ENCODE measurements at places on chromosomes 13 and 19.

DNA sequence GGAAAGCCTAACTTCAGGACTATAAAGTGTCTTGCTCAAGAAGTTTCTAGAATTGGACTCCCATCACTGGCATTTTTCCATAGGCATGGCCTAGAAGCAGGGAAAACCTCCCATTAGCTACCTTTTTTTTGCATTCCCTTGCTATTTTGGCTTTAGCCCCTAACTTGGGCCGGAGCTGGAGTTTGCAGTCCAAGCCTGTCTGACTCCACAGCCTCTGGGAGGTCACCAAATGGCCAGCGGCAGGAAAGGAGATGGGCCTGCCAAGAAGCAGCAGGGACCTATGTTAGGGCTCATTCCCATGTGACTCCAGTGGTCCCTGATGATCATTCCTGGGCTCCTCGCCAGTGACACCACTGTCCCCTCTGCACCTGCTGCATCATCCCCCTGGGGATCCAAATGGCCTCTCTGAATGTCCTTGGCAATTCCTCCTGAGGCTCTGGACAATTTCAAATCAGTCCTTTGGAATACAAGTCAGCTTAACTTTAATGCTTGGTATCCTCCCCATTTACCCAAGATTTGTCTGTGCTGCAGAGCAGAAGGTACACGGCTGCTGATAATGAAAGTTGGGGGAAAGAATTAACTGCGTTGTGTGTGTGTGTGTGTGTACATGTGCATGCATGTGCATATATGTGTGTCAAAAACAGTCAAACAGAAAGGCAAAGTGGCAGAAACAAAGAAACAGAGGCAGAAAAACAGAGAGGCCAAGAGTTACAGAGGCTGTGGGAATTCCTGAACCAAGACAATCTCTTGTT is 69.8 kb upstream of the SERP2 start:
- no peak for DNase-seq

- DNase-seq = no peak
These were observed 4.8 kb downstream of the PPP6R1 start for GRCh38 chr19:55253842-55254624.

DNA sequence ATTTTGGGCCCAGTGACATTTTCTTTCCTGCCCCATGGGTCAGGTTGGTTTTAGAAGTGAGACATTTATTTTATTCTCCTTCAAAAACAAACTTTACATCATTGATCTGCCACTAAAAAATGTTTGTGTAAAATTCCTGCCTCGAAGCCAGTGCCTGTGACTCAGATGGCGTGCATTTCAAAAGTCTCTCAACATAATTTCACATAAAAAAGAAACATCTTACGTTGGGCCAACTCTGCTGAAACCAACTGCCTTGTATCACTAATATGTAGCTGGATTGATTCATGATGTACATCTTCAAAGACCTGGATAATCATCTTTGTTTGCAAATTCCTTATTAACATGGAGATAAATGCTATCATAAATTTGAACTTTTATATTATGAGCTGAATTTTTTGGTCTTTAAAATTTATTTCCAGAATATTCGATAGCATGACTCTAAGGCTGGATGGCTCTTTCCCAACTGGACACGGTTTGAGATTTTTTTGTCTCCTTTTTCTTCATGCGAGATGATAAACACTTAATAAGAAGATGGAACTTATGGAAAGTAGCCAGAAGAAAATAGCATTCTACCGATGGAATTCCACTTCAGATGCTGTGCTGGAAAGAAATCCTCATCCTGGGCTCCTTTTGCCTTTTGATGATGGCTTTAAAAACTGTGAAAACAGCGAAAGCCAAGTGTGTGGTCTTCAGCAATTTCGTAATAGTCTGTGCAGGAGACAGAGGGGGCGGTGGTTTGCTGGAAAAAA is 420.5 kb downstream of the FGF9 start:
- no peak for DNase-seq

- DNase-seq = no peak
These were observed 217.0 kb upstream of the OBI1 start for GRCh38 chr13:78875792-78876580.

DNA sequence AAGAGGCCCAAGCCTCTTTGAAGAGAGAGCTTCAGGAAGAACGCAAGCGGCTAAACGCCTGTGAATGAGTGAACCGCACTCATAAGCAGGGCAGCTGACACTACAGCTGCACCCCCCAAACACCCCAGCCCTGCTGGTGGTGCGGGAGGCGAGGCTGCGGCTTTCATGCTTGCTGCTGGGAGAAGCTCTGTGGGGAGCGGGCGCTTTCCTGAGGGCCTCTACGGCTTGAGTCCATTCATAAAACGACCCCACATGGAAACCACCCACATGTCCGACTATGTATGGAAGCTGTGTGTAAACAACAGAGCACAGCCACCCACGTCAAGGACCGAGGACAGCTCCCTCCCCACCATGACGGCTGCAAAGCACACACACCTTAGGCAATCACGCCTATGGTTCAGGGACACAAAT is 5.5 kb downstream of the AP3D1 start:
- no peak for DNase-seq

GRCh38 chr19:58558066-58558622 is at the start of gene UBE2M:
Gene UBE2M, minus strand, starts transcription at chr19:58558611. Its CDS starts 230 bp downstream, at chr19:58558381.
- no peak for DNase-seq
